Liver (tissue), 10 donors: ENCODE measurements at places on chromosomes 12 and 14. TPM values are rescaled to one million over a fixed set of nuclear protein-coding genes. Genes with fewer than 3 reads are reported as not detected.

The PSMB5 gene
- total RNA-seq: 74.0 TPM

The TMEM132C gene
- total RNA-seq: 0.08 TPM

The AQP6 gene
- total RNA-seq: not detected

The SYT10 gene
- 0.84 TPM for total RNA-seq

The ADAMTS20 gene
- total RNA-seq: not detected

The RAPGEF3 gene
- 4.3 TPM for total RNA-seq

The CLEC4C gene
- not detected for total RNA-seq

The PLBD2 gene
- total RNA-seq: 31.2 TPM

The MIP gene
- total RNA-seq: 0.50 TPM
